Effector memory CD4-positive, alpha-beta T cell (primary cell): ENCODE measurements at places on chromosomes 12 and 14.
A peak's percentile ranks its signal among the peaks of the same experiment; 100 is the strongest.

DNA sequence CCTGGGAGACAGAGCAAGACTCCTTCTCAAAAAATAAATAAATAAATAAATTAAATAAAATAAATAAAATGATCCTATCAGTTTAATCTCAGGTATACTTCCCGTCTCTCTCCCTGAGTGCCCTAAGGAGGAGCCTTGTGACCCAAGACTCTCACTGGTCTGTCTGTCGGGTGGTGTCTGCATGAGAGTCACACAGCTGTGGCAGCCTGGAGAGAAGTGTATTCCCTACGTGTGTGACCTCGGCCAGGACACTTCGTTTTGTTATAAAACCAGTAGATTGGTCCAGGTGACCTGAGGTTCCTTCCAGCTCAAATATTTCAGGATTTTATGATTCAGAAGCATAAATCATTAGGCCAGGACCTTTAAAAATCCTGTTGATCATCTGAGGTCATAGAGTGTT, 4.8 kb downstream of the SYNE3 start:
- DNase-seq, result no peak

GRCh38 chr12:51391283-51392123, at the start of gene GALNT6:
Gene GALNT6 (minus strand): TSS chr12:51391406. CDS start chr12:51379781, 11,625 bp downstream.
- peak; percentile 73 for DNase-seq

- DNase-seq, result no peak
Measured at GRCh38 chr12:131287938-131288764, 334.4 kb downstream of the ADGRD1 start.

GRCh38 chr12:8088574-8088973, 6.5 kb downstream of the NECAP1 start:
- peak; percentile 33 for DNase-seq

DNA sequence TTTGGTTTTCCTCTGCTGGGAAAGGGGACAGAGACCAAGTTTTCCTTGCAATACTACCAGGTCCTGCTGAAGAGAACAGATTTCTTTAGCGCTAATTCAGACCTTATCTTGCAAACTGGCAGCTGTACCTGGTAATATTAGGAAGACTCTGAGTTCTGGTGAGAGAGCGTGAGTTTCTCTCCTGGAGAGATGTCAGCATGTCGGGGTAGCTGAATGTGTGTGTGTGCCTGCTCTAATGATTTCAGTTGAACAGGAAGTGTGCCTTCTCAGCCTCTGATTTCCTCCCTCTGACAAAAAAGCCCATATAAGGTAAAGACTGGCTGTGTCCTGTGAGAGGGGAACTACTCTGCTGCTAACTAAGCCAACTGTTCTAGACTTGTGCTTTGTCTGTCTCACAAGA, 10.3 kb upstream of the ERP27 start:
- peak; percentile 47 for DNase-seq

DNA sequence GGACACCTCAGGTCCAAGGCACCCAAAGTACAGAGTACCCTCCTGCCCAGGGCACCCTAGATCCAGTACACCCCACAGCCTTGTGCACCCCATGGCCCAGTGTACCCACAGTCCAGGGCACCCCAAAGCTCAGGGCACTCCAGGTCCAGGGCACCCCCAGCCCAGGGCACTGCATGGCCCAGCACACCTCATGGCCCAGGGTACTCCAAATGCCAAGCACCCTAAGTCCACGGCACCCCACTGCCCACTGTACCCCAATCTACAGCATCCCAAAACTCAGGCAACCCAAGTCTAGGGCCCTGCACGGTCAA, 6.0 kb downstream of the JAG2 start:
- DNase-seq, result no peak

- no peak for DNase-seq
Measured at GRCh38 chr12:58584880-58585279, 335.4 kb downstream of the LRIG3 start.

GRCh38 chr14:52305014-52305413, 9.1 kb upstream of the PTGER2 start:
- no peak for DNase-seq

- DNase-seq, result no peak
Measured at GRCh38 chr14:85234156-85235025, 295.6 kb upstream of the FLRT2 start.
